ENCODE measurements at places on chromosomes 3 and 15.

DNA sequence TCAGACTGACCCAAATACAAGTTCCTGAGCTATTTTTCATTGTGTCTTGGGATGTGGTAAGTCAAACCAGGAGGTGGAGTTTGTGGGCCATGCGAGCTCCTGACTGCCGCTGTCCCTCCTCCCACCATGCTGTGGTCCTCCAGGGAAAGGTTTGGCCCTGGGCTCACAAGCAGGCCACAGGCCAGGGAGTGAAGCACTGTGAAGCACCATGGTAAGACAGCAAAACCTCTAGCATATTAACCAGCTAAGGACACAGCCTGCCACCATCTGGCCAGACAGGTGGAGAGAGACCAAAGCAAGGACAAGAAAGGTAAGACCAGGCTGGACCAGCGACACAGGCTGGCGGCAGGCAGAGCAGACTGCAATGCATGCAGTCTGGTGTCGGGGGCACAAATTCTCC, 15.3 kb downstream of the RAB43 start:
- no peak for DNase-seq

GRCh38 chr15:42594095-42594494, 18.7 kb downstream of the STARD9 start:
- no peak for DNase-seq

DNA sequence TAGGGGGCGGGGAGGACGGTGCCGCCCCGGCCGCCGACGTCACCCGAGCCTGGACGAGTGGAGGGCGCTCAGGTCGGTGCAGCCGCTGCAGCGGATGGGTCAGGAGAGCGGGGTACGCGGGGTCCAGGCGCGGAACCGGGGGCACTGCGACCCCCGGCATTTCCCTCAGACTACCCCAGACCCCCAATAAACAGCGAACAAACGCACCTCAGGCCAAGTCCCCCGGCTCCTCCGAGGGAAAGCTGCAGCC, 78.9 kb downstream of the IQSEC1 start:
- DNase-seq = no peak

DNA sequence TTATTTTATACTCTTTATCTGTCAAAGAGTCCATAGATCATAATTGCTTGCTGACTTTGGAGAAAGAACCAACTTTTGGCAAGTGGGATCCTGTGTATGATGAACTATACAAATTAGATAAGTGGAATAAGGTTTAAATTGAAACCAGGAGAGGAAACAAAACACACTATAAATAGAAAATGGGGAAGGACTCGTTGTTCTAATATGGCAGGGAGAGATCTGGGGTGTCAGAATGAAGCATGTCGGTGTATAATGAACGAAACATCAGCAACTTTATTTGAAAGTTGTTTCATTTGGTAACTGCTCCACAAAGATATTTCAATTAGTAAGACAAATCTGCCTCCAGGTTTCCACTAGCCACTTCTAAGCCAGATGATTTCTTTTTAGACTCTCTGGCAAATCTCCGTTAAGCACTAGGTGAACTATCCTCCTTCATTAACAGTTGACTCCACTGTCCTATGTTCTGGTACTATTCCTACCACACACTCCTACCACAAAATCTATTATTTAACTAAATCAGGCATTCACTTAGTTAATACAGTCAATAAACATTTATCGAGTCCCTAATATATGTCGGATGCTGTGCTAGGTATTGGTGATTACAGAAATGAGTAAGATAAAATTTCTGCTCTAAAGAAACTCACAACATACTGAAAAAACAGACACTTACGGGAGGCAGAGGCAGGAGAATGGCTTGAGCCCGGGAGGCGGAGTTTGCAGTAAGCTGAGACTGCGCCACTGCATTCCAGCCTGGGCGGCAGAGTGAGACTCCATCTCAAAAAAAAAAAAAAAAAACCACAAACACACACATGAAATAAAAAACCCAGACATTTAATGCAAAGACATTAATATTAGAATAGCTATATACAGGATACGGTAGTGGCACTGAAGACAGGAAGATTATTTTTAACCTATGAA, 20.1 kb downstream of the SLC15A2 start:
- DNase-seq = no peak

- peak; percentile 69 for DNase-seq
Measured at GRCh38 chr3:42660898-42661297, 7.4 kb downstream of the ZBTB47 start.
